ENCODE measurements at places on chromosomes 6 and 20. TPM values are rescaled to one million over a fixed set of nuclear protein-coding genes. Genes with fewer than 3 reads are reported as not detected.
A peak's percentile ranks its signal among the peaks of the same experiment; 100 is the strongest.

- DNase-seq, result no peak
Observed at GRCh38 chr6:168217216-168217879, 102.2 kb downstream of the DACT2 start.

- DNase-seq, result no peak
Observed at GRCh38 chr6:90106449-90106848, 190.2 kb downstream of the BACH2 start.

GRCh38 chr6:33927616-33928015 lies 123.8 kb upstream of the MLN start:
- peak; percentile 68 for DNase-seq

- DNase-seq, result peak; percentile 65
Observed at GRCh38 chr6:78746457-78746856, 120.9 kb upstream of the IRAK1BP1 start.

Gene FAM50B
- 2.3 TPM for total RNA-seq

Gene PGBD1
- 15.7 TPM for total RNA-seq

Gene SIGLEC1
- not detected for total RNA-seq

Gene GUCA1A
- total RNA-seq, result not detected
